Ureter (tissue), 1 donor: ENCODE measurements at places on chromosomes 12 and 14. TPM values are rescaled to one million over a fixed set of nuclear protein-coding genes. Genes with fewer than 3 reads are reported as not detected.
A peak's percentile ranks its signal among the peaks of the same experiment; 100 is the strongest.

- no peak for DNase-seq
These were observed 338.9 kb downstream of the C12orf50 start for GRCh38 chr12:87690236-87690810.

- DNase-seq = no peak
These were observed 945 bp upstream of the HIP1R start for GRCh38 chr12:122834104-122834920.

DNA sequence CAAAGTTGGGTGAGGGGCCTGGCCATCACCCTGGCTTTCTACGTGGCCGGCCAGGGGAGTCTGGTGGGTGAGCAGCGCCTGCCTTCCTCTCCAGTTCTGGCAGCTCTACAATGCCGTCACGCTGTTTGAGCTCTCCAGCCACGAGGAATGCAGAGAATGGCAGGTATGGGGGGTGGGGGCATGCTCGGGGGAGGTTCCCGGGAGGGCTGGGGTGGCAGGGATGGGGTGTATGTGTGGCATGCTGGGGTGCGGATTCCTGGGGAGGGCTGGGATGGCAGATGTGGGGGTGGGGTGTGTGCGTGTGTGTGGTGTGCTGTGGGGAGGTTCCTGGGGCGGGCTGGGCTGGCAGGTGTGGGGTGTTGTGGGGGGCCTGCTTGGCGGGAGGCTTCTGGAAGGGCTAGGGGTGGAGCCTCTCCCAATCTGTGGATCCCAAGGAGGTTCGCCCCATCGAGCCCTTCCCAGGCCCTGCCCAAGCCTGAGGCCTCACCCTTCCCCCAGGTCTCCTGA is 18.5 kb downstream of the RHOF start:
- DNase-seq = no peak

- DNase-seq = peak; percentile 80
These were observed 64.2 kb downstream of the CLMN start for GRCh38 chr14:95255487-95255886.

- DNase-seq = no peak
These were observed 352.1 kb downstream of the ATP23 start for GRCh38 chr12:58293308-58293982.

DNA sequence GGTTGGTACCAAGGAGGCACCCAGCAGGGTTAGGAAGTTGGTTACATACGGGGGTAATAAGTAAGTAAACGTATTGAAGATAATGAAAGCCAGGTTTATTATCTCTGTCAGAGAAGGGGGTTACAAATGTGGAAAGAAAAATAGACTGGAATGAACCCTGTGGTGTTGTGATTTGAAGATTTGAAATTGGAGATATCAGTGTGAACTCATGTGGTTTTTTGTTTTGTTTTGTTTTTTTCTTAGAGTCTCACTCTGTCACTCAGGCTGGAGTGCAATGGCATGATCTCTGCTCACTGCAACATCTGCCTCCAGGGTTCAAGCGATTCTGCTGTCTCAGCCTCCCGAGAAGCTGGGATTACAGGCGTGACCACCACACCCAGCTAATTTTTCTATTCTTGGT is 14.1 kb upstream of the SLC25A3 start:
- DNase-seq = no peak

GRCh38 chr14:100203146-100203545 is 35.8 kb upstream of the YY1 start:
- DNase-seq = no peak

- DNase-seq = no peak
These were observed 98.1 kb downstream of the WIF1 start for GRCh38 chr12:65022960-65023359.

GRCh38 chr12:105315726-105316125 is 14.8 kb upstream of the C12orf75 start:
- DNase-seq = no peak

DNA sequence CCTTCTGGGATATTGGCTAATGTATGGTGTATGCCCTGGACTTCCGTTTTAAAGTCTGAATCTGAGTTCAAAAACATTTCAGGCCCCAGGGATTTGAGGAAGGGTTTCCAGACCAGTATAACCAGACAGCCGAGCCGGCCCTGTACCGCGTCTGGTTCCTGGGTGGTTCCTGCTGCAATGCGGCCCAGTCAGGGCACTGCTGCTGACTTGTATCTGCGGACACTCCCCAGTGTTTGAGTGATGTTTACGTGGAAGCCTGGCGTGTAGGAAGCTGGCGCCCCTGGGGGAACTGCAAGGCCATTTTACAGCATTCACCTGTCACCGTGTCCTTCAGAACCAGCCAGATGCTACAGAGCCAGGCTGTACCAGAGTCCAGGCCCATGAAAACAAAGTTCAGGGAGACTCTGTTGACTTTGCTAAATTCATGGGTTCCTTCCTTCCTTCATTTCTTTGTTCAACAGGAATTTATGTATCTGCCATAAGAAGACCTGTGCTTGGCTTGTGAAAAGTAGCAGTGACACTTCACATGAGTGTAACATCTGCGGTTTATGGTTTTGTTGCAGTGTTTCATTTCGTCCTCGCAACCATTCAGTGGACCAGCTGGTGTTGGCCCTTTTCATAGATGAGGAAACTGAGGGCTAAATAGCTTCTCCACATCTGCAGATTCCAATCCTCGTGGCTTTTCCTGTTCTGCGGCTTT is 16.8 kb downstream of the EML1 start:
- DNase-seq = peak; percentile 58

GRCh38 chr12:112252184-112252583 is 126.8 kb downstream of the TRAFD1 start:
- DNase-seq = no peak

- DNase-seq = no peak
These were observed 43.6 kb downstream of the FSCB start for GRCh38 chr14:44463356-44464004.

DNA sequence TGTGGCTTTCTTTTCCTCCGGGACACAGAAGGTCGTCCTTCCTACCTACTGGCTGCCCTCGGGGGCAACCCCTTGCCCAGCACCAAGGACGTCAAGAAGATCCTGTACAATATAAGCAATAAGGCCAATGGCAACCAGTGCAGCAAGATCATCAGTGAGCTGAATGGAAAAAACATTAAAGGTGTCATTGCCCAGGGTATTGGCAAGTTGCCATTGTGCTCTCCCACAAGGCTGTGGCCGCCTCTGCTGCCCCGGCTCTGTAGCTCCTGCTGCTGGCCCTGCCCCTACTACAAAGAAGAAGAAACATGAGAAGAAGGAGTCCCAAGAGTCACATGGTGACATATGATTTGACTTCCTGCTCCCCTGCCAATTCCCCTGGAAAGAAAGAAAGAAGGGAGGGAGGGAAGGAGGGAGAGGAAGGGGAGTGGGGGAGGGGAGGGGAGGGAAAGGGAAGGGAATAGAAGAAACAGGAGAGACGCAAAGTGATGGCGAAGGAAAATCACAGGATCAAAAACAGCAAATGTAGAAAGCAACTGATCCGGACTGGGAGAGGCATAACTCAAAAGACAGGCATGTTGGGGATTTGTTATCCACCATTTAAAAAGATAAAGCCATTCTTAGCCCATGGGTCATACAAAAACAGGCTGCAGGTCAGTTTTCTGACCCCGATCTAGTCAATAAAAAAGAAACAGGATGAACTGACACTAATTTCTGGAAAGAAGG is 61.3 kb upstream of the RESF1 start:
- peak; percentile 44 for DNase-seq

GRCh38 chr12:48602192-48602989 is 32.5 kb upstream of the LALBA start:
- no peak for DNase-seq

DNA sequence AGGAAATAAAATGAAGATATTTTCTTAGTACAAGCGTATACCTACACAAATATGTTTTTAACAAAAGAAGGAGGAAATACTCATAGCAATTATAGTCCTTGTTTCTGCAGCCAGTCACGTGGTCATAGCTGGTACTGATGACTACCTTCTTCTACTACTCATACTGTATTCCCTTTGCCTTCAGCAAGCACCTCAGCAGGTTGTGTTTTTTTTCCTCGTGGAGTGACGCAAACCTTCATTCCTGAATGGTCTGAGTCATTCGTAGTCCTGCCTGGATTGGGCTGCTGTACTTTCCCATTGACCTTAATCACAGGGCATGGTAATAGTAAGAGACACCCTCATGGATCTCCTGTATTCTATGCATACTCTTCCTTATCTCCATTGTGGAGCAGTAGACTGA is 25.7 kb upstream of the SLC16A7 start:
- DNase-seq = no peak

- DNase-seq = no peak
These were observed 1.2 kb downstream of the GPR135 start for GRCh38 chr14:59463787-59464485.

DNA sequence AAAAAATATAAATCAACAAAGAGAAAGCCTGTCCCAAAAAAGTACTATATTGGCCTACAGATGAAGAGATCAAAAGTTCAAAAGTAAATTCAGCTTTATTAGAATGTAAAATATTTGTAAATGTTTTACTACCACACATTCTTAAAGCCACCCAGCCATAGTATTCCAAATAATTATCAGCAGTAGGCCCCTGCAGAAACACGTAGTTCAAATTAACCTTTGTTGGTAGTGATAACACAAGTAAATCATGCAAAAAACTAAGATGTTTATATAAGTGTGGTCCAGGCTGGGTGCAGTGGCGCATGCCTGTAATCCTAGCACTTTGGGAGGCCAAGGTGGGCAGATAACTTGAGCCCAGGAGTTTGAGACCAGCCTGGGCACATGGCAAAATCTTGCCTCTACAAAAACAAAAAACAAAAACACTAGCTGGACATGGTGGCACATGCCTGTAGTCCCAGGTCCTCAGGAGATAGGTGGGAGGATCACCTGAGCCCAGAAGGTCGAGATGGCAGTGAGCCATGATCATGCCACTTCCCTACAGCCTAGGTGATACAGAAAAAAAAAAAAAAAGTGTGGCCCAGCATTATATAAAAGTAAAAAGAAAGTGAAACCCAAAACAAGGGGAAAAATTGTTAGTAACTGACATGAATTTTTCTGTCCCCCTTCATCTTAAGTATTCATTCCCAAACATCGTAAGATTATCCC is 17.9 kb downstream of the SPTLC2 start:
- no peak for DNase-seq

DNA sequence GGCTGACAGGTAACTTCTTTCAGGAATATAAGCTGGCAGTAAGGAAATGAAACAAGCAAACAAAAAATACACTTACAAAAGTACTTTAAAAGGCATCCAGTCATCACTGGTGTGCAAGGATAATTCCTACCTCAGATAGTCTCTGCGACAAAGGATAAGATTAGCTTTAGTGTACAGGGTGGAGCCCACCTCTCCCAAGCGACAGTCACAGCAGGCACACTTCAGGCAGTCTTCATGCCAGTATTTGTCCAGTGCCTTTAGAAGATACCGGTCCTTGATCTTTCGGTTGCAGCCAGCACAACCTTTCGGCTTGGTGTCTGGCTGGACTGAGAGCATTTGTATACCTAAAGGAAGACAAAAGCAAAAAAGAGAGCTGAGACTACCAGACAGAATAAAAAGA is 5.4 kb downstream of the LMO3 start:
- no peak for DNase-seq

- no peak for DNase-seq
These were observed 12.4 kb upstream of the CCDC91 start for GRCh38 chr12:28177905-28178304.

- DNase-seq = no peak
These were observed 43.7 kb upstream of the KICS2 start for GRCh38 chr12:64265839-64266238.

- DNase-seq = no peak
These were observed 42.2 kb upstream of the DBX2 start for GRCh38 chr12:45093051-45093450.

GRCh38 chr14:23365036-23365731 is at the start of gene EFS:
Gene EFS (minus strand): TSS chr14:23365172. CDS start chr14:23365025, 147 bp downstream.
- peak; percentile 70 for DNase-seq

DNA sequence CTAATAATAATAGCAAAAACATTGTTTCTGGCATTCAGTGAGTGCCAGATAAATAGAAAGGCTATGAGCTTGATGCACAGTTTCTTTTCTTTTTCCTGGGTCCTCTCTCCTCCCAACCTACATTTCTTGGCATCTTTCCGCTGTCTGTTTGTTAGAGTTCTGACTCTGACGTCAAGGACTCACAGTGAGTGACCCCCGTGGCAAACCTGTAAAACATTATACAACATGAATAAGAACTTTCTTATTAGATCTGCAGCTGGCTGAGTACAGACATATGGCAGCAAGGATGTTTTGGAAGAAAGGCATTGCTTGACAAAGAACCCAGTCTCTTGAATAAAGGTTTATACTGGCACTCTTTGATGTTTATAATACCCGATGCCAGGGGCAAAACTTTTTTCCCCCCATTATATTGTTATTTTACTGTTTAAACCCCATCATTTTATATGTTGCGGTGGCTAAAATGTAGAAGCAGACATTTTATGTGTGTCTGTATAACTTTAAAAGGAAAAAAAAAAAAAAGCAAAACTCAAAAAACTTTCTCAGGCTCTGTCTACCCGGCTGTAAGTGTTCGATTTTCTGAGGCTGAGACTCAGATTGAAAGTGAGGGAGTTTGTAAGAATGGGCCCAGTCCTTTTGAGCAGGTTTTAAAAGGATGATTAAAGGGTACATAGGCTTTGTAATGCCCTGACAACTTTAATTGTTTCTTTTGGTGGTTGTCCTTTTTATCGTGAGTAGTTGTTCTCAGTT is 159.3 kb downstream of the PDE3A start:
- no peak for DNase-seq

DNA sequence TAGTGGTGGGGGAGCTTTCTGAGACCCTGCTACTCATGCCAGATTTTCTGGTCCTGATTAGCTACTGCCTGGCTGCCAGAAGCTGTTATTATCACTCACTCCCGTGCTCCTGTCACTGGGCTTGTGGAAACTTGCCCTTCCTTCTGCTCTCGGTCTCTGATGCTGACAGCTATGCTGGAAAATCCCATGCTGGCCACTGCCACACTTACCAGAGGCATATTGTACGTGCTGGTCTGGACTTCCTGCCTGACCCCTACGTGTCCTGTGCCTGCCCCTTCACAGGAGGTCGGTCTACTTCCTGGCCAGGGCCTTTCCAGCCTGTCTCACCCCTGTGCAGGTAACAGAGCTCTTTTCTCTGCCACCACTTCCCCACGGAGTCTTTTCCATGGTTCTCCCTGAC is 149.4 kb upstream of the PLEKHG7 start:
- DNase-seq = peak; percentile 70

Gene PDE3A
- 6.5 TPM for total RNA-seq

Gene NID2
- total RNA-seq = 23.5 TPM

Gene MUCL1
- not detected for total RNA-seq

Gene SLC10A1
- total RNA-seq = 0.23 TPM

Gene SERPINA1
- total RNA-seq = 13.8 TPM

Gene NEUROD4
- total RNA-seq = not detected

Gene NGB
- not detected for total RNA-seq

Gene FOXG1
- not detected for total RNA-seq

Gene KCNA5
- total RNA-seq = 0.13 TPM

Gene PPP1R1A
- 1.1 TPM for total RNA-seq

Gene CCDC184
- 5.6 TPM for total RNA-seq

Gene CFAP54
- total RNA-seq = 2.6 TPM

Gene ACRBP
- 2.3 TPM for total RNA-seq

Gene GPR65
- total RNA-seq = 1.3 TPM

Gene POTEM
- not detected for total RNA-seq

Gene KLRB1
- total RNA-seq = 1.6 TPM

Gene FAM90A1
- total RNA-seq = 0.65 TPM

Gene EID3
- 4.7 TPM for total RNA-seq
